Tongue (tissue), 3 donors: ENCODE measurements at places on chromosomes 4 and X. TPM values are rescaled to one million over a fixed set of nuclear protein-coding genes. Genes with fewer than 3 reads are reported as not detected.

Gene SLC25A4
- 164 TPM for total RNA-seq

- no peak for DNase-seq
Observed at GRCh38 chr4:159551281-159551680, 448.4 kb downstream of the RAPGEF2 start.

Gene EIF1AX
- 67.5 TPM for total RNA-seq

DNA sequence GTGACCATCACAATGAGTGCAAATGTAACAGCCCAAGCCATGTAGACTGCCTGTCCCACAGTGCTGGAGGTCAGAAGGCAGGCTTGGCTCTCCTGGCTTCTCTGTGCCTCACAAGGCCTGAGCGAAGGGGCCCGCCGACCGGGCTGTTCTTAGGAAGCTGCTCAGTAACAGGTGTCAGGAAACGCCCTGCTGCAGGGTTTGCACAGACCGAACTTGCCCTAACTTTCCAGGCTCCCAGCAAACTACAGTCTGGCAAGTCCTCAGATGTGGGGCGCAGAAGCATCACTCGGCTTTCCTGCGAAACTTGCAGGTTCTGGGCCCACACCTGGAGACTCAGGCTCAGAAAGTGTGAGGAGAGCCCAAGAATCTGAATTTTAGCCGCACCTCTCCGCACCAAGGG, 87.6 kb downstream of the CRMP1 start:
- DNase-seq, result no peak

Gene PARM1
- 29.5 TPM for total RNA-seq

DNA sequence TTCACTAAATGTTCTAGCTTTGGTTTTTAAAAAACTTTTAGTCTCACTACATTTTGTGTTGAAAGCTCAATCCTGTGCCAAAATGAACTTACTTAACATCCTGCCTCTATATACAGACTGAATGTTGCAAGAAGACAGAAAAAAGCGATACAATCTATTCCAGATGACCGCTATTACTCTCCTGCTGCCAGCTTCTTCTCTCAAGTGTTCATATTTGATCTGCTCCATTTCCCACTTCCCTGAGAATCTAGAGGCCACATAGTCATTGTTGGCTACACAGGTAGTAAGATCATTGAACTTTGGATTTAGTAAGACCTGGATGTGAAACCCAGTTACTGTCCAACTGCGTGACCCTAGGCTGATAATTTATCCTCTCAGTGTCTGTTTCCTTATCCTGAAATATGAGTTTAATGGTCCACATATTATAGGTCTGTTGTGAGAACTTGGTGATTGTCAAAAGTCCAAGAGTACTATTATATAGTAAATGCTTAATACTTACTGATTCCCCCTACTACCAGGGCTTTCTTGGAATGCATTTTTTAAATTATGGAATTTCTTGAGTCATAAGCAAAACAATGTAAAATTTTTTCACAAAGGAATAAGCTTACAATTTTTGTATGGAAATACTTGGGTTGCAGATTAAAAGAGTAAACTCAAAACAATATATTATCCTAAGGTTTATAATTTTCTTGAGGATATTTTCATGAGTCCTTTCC, 976.8 kb upstream of the ADGRL3 start:
- DNase-seq, result peak; percentile 43

DNA sequence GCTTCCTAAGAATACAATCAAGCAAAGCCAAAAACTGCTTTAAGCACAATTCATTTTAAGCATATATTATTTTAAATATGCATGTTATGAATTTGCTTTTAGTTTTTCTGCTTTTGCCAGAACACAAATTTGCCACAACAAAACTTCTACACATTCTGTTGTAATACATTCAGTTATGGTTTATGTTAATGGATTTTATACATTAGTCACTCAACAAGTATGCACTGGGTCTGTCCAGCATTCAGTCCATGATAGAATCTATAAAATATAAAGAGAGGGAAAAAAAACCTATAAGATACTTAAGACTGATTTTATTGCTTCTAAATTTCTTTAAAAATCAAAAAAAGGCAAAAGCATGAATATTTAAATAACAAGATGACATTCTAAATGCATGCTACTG, 22.2 kb downstream of the IQCM start:
- DNase-seq, result no peak

Gene NOX1
- not detected for total RNA-seq

DNA sequence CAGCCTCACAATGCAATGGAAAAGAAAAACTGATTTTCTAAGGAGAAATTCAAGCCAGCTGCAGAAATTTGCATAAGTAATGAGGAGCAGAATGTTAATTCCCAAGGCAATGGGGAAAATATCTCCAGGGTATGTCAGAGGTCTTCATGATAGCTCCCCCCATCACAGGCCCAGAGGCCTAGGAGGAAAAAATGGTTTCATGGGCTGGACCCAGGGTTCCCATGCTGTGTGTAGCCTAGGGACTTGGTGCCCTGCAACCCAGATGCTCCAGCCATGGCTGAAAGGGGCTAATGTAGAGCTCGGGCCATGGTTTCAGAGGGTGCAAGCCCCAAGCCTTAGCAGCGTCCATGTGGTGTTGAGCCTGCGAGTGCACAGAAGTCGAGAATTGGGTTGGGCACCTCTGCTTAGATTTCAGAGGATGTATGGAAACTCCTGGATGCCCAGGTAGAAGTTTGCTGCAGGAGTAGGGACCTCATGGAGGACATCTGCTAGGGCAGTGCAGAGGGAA, 53.5 kb upstream of the TEX13C start:
- DNase-seq, result no peak

Gene APOO
- 17.0 TPM for total RNA-seq

Gene SHOX
- not detected for total RNA-seq

DNA sequence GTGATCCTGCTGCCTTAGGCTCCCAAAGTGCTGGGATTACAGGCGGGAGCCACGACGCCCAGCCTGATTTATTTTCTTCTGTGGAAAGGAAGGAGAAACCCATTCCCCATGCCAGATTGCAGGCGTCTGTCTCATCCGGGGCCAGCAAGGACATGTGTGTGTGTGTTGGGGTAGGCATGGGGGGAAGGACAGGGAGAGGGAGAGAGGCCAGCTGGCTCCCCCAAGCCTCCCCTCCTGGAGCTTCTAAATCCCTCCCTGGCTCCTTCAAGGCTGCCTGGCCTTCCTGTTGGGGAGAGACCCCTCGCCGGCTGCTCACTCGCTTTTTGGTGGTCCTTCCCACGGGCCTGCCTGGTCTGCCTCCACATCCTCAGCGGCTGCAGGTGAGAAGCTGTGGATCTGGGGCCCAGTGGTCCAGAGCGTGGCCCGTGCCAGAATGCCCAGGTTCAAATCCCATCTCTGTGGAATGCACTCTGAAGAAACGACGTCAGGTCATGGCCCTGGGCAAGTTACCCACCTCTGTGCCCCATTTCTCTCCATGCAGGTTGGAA, 1.3 kb upstream of the PLXNB3 start:
- DNase-seq, result no peak

Gene STPG2
- total RNA-seq, result 0.31 TPM

DNA sequence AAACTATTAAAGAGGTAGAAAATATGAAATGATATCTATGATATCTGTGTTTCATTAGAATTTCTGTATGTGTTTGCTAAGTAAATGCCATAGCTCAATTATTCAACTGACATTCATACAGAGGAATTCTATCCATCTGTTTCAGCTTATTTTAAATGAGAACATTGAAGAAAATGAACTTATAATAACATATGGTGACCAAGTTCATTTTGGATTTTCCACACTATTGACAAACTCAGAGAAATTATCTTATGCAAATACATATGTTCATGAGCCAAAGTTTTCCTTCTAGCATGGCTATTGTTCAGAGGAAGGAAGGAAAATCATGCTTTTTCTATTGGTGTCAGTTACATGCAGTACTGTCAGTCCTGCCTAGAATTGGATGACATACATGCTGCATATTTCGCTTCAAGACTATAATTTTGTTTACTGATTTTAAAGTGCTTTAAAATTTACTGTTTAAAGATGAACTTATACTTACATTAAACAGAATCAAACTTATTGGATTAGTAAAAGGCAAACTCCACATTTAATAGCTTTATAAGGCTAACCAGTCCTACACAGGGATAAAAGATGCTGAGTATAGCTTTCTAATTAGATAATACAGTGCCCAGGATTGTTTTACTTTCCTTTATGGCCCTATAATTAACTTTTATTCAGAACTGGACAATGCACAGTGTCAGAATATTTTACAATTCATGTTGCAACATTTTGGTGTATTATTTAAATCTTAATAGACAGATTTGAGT, 646.2 kb downstream of the TRAM1L1 start:
- DNase-seq, result peak; percentile 3

Gene TRIM61
- total RNA-seq, result 4.2 TPM

DNA sequence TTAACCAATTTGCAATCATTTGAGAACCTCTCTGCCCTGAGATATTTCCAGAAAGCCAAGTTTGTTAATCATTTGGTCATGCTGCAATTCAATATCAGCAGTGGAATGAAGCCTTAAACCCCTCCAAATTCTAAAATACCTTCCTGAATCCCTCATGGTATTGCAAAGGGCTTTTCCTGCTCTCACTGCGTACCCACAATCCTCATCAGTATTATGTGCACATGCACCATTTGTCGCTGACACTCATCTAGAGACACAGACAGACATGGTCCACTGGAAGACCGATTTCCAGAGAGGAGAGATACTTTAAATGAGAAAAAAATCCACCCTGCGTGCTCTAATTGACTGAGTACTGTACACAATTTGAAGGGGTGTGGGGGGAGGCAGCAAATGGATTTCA, 104.4 kb downstream of the GPC3 start:
- DNase-seq, result peak; percentile 84

Gene NUDT11
- 6.2 TPM for total RNA-seq

DNA sequence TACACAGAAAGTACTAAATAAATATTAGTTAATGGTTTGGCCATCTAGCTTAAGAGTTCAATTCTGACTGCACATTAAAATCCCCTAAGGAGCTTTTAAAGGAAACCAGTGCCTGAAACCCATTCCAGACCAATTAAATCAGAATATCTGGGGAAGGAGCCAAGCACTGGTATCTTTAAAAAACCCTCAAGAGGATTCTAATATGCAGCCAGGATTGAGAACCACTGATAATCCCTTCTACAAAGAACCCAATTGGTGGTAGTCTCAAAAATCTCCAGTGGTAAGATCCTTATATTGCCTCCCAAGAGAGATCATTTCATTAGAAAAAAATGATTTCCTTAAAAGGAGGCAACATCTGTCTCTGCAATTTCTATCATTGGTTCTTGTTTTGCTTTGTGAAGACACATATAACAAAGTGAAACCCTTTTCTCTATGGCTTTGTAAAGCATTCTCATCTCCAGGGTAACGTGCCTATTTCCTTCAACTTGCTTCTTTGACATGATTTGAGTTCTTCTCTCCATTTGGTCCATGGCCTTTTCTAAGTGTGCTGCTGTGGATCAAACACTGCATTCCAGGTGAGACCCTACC, 3.5 kb downstream of the GPR34 start:
- no peak for DNase-seq

GRCh38 chrX:153608376-153608775, 9.4 kb upstream of the CCNQ start:
- no peak for DNase-seq

DNA sequence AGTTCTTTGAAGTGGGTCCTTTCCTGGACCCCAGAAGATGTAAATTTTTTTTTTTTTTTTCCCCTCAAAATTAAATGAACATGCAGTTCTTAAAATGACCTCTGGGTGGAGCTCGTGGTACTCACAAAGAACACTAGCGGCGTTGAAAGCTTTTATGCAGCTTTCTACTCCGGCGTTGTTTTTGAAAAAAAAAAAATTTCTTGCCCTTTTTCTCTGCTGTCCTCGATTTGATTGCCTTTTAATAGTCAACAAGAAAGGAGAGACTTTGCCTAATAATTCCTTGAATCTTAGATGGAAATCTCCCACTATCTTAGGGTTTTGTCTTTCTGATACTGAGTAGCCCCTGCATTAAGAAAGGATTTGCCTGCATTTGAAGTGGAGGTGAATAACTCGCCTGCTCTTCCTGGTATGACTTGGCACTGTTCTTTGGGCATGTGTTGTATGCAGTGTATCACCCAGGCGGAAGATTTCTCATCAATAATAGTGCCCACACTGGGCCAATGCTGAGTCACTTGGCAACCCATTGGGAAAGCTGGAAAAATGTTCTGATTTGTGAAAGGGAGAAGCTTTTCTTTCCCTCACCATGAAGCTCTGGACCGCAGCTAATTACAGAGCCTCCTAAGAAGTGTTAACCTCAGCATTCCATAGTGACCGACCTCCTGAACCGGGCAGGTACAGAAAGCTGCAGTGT, 104.0 kb downstream of the PHEX start:
- DNase-seq, result peak; percentile 77

- peak; percentile 55 for DNase-seq
Observed at GRCh38 chrX:21975812-21976211, 35.3 kb downstream of the SMS start.

- DNase-seq, result no peak
Observed at GRCh38 chr4:73419106-73420038, 15.3 kb downstream of the ALB start.

DNA sequence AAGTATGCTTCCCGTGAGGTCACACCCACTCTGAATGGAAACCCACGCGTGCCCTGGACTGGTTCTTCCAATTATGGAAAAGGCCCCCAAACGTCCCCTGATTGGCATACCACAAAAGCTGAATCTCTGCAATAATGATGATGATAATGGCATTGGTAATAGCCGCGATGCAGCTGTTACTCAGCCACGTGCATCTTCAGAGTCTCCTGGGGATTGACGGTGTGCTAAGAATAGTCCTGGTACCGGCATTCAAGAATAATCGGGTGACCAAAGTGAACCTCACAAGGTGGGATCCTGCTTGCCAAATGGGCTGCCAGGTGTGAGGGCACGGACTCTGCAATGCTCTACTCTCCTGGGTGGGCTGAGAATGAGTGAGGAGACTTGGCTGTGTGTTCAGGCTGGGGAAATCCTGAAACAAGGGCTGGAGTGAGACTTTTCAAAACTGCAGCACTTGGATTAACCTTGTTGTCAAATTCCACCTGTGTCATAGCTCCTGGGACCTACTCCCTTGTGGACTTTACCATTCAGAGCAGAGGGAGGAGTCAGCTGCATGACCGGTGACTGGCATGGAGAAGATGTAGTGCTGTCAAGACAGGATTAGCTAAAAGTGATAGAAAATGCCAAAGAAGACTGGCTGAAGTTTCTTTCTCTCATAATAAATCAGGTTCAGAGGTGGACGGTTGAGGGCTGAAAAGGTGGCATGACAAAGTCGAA, 615.4 kb downstream of the MID1IP1 start:
- no peak for DNase-seq

- no peak for DNase-seq
Observed at GRCh38 chr4:97370568-97370967, 772.7 kb downstream of the STPG2 start.

Gene F8A3
- 1.9 TPM for total RNA-seq

Gene CENPVL1
- total RNA-seq, result not detected

DNA sequence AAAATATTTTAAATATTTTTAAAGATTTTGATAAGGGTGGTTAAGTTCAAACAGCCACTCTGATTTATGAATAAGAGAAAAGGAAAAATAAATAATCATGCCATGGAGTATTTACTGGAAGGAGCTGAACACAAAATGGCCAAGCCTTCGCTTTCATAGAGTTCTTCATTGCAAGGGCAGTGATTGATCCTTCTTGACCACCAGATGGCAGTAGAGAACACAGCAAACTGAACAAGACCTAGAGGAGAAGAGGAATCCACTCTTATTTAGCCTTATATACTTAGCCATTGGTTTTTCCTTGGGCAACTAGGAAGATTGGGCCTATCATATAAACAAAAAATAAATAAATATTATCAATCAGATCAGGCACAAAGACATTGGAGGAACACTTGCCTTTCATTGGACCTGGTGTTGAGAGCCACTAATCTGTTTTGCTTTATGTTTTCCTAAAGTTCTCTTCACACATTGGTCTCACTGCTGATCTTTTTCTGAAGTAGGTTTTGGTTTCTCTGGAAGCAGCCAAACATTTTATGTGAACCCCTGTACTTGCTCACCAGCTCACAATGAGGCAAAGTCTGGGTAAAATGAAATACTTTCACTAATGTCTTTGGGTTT, 58.1 kb upstream of the PARM1 start:
- DNase-seq, result peak; percentile 93
